ENCODE measurements at places on chromosomes 6 and 20.

DNA sequence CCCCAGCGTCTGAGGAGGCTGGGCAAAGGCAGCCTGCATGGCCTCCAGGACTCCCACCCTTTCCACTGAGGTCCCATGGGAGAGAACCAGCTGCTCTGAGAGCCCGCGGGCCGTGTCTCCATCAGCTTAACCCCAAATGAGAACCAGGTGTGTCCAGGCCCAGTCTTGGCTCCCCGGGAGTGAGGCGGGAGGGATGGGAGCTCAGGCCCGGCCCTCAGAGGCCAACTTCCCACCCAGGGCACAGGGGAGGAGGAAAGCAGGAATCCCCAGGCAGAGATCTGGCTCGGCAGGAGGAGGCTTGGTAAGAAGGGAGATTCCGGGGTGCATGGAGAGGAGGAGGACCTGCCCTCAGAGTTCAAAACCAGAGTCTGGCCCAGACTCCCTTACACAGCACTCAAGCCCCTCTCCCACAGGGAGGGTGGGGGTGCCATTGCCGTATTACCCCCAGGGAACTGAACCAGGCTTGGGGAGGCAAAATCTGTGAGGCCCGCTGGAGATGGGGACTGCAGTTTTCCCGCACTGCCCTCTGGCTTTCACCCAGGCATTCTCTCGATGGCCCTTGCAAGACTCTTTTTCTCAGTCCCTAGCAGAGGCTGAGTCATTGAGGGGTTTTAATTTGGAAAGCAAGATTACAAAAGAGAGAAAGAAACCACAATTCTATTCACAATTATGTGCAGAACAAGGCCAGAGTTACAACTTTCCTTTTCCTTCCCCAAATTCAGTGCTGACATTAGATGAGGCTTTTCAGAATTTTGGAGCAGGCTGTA is 17.1 kb downstream of the FOXF2 start:
- DNase-seq, result peak; percentile 91

DNA sequence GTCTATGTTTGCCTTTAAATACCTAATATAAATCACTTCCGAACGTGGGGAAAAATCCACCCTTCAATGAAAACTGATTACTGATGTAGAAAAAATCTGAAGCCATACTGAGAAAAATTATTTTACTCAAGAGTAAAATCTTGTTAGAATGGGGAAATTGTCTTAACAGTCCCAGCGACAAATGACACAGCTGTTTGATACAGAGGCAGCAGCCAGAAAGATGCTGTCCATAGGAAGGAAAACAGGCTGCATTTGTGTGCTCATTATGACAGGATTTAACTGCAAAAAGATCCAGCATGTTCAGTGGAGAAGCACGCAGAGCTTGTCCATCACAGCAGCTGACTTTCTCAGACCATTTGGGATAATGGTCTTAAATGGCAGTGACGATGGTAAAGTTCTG is 443.0 kb downstream of the TFAP2B start:
- no peak for DNase-seq

- peak; percentile 53 for DNase-seq
These were observed 381 bp upstream of the PEX7 start for GRCh38 chr6:136822046-136822375.

DNA sequence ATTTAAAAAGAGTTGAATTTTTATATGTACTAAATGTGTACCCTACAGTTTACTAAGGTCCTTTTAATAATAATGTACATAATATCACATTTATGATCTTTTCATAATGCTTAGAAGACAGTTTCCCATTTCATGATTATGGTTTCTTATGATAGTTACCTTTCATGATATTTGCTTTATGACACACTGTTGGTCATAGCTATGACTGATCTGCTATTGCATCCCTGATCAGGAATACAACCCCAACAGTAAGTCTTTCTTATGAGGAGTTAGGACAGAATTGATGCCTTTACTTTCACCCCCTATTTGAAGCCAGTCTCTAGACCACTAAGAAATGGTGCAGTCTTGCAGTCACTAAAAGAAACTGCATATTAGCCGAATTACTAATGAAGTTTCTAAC is 31.0 kb downstream of the LCA5 start:
- DNase-seq, result no peak

GRCh38 chr6:168412456-168412855 is 28.5 kb upstream of the SMOC2 start:
- no peak for DNase-seq

GRCh38 chr6:168598251-168599117 is 157.5 kb downstream of the SMOC2 start:
- DNase-seq, result no peak

DNA sequence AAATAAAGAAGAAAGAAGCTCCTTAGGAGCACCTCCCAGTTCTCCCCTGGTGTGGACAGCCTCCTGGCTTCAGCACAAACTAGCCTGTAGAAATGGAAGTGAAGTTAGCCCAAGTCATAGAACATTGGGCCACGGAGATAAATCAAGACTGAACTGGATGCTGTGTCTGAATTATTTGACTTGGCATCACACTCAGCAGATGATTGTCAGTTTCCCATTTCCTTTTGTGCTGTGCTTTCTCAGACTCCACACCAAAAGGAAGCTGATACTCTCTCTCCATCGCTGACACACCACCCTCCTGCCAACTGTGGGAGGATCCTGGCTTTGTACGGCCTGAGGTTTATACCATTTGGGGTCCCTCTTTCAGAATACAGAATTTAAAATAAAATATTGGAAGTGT is 209.8 kb downstream of the TFAP2A start:
- no peak for DNase-seq

GRCh38 chr20:2617099-2617714 is 35.2 kb upstream of the NOP56 start:
- no peak for DNase-seq

GRCh38 chr6:42709871-42710270 is 12.5 kb downstream of the PRPH2 start:
- DNase-seq, result no peak

DNA sequence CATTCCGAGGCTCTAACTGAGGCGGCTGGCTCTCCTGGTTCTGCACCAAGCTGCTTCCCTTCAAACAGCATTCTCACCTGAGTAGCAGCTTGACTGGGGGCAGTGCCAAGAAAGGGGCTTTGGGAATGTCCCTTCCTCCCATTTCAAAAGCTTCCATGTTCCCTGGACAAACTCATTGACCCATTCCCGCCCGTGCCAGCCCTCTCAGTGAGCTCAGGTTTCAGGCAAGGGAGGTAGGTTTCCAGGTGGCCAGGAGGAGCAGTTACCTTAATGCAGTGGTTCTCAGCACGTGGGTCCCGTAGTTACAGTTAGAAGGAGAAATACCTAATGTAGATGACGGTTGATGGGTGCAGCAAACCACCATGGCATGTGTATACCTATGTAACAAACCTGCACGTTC is 135.2 kb downstream of the ELOVL4 start:
- DNase-seq, result no peak

- no peak for DNase-seq
These were observed 232.4 kb downstream of the FOXA2 start for GRCh38 chr20:22352019-22352418.

DNA sequence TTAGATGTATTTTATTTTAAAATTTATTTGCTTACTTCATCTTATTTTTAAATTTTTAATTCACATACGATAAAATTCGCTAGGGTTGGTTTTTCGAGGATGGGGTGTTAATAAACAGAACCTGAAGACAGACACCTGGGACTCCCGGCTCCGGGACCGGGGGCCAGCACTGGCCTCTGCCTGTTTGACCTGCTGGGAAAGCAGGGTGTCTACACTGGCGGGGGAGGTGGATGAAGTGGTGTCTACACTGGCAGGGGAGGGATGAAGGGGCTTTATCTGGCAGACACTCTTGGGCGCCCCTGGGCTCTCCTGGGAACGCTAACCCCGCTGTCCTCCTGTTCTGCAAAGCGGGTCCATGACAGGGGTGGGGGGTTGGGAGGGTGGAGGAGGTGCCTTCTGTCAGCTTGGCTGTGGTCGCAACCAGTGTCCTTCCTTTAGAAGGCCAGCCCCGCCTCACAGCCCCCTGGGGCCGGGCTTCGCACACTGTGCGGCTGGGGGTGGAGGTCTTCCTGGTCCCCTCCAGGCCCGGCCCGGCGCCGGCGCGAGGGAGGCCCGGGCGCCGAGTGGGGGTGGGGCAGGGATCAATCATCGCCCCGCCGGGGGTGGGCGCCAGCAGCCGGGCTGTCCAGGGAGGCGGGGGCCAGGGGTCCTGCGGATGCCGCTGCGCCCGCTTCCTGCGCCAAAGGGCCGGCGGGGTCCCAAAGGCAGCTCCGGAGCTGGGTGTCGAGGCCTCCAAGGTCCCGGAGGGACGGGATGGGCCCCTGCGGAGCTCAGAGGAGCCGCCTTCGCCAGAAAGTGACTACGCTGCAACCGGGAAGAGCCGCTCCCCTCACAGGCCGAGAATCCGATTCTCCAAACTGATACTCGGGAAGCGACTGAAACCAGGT is 1.8 kb downstream of the GATA5 start:
- no peak for DNase-seq

- no peak for DNase-seq
These were observed 314.5 kb upstream of the CDH4 start for GRCh38 chr20:60937585-60937984.

GRCh38 chr6:166306378-166307081 is 1.7 kb downstream of the PRR18 start:
- DNase-seq, result no peak

- no peak for DNase-seq
These were observed 28.3 kb downstream of the PPP1R16B start for GRCh38 chr20:38833857-38834164.

GRCh38 chr20:16381444-16381843 is 191.8 kb downstream of the KIF16B start:
- DNase-seq, result no peak

- DNase-seq, result no peak
These were observed 897.4 kb upstream of the CITED2 start for GRCh38 chr6:140271759-140272377.

- DNase-seq, result peak; percentile 58
These were observed 719 bp downstream of the HSP90AB1 start for GRCh38 chr6:44247338-44248302.

DNA sequence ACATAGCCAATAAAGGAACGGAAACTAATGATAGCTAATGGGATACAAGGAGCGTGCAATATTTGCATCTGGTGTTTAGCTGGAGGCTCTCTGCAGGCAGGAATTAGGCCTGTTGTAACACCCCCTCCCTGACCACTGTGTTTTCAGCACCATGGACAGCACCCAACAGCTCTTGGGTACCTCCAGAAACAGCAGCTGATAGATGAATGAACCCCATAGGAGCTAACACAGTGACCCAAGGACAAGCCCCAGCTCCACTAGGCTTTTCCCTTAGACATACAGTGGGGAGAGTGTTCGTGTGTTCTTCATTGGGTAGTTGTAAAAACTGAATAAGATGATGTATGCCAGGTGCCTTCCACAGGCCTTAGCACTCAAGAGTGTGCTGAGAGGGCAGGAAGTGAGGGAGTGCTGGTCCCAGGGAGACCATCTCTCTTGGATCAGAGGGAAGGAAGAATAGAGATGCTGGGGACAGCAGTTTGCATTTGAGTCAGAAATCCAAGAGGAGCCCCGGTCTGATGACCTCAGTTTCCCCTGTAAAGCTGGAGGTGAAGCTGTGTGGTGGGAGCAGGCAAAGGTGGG is 161.3 kb downstream of the PHACTR3 start:
- no peak for DNase-seq

- DNase-seq, result no peak
These were observed 22.2 kb downstream of the PGBD1 start for GRCh38 chr6:28303570-28303969.

DNA sequence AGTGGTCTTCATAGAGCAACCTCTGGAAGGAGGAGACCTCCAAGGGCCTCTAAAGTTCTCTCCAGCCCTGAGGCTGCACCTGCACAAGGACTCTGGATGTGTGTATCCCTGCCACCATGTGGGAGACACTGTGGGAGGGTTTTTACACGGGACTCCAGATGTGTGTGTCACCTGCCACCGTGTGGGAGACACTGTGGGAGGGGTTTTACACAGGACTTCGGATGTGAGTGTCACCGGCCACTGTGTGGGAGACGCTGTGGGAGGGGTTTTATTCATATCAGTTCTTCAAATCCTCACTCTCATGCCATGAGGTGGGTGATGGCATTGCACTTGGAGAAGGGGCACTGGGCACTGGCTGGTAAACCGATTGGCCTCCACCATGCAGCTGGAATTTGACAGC is 90.2 kb upstream of the SSTR4 start:
- no peak for DNase-seq

GRCh38 chr20:43543138-43543537 is 15.7 kb upstream of the SGK2 start:
- no peak for DNase-seq

- no peak for DNase-seq
These were observed 117.5 kb downstream of the SOX4 start for GRCh38 chr6:21710908-21711627.

GRCh38 chr20:59121714-59122565 is 41.7 kb upstream of the ZNF831 start:
- no peak for DNase-seq

DNA sequence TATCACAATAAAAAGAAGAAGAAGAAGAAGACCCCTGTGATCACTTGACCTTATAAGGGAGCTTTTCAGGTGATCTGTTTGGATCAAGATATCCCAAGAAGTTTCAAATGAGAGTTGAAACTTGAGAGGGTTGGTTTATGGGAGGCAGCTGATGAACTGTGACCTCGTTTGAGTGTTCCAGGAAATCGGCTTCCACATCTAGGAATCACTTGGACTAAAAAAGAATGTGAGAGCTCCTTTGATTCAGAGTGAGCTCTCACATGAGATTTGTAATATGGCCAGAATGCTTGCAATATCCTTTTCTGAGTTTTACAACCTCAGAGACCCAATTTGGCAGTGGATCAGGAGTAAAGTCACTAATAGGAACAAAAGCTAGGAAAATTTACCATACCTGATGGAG is 228.1 kb downstream of the ATXN1 start:
- DNase-seq, result no peak

- DNase-seq, result no peak
These were observed 8.0 kb downstream of the PRDM13 start for GRCh38 chr6:99614430-99615186.

GRCh38 chr6:131004936-131005335 is 58.1 kb downstream of the EPB41L2 start:
- DNase-seq, result no peak

- DNase-seq, result no peak
These were observed 67.1 kb upstream of the KCNQ5 start for GRCh38 chr6:72554761-72555221.

DNA sequence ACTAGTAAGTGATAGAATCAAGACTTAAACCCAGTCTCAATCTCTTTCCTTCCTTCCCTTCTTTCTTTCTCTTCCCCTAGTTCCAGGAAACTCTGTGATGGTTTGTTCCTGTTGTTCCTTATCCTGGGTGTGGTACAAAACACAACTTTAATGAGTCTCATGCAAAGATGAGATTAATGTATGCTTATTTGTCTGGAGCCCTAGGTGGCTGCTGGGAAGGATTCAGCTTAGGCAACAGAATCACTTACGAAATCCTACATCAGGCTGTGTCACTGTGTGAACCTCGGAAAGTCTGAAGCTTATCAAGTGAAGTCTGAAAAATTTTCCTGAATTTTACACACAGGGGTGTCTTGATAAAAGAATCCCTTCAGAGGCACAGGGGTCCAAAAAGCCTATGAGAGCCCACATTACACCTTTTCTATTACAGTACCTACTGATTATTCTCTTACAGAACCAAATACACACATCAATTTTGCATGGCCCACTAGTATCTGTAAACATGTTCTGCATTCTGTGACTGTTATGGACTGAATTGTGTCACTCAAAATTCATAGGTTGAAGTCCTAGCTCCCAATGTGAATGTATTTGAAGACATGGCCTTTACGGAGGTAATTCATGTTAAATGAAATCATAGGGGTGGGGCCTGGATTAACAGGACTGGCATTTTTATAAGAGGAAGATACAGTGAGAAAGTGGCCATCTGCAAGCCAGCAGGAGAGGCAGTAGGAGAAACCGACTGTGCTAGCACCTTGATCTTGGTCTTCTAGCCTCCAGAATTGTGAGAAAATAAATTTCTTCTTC is 144.7 kb downstream of the MYB start:
- DNase-seq, result no peak

Measured in fibroblast of gingiva (primary cell).